ENCODE measurements at places on chromosomes 6 and 20. TPM values are rescaled to one million over a fixed set of nuclear protein-coding genes. Genes with fewer than 3 reads are reported as not detected.

SEMG1 gene
- not detected for total RNA-seq

PDRG1 gene
- 13.8 TPM for total RNA-seq

TNFAIP3 gene
- total RNA-seq = 165 TPM

ARMC12 gene
- 0.69 TPM for total RNA-seq

INSM1 gene
- total RNA-seq = not detected

DNA sequence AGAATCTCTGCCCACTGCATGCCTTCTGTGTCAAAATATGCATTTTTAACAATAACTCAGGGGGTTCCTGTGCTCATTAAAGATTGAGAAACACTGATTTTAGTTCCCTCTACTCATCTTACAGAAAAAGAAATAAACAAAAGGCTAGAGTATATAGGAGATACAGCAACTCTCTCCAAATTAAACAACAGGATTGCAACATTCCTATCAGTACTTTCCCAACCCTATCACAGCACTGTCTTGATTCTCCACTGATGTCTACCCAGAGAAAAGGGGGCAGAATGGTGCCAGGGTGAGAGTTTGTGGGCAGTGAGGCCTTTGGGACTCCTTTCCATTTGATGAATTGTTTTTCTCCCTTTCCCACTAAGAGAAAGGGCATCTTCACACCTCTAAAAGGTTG is 4.7 kb downstream of the OTOR start:
- no peaks in the 10 kb centered on the region for H3K27me3 ChIP-seq
- no peak overlapping the region for H3K4me3 ChIP-seq
- no peak for DNase-seq
- H3K36me3 ChIP-seq = no peaks in the 10 kb centered on the region

- no peak overlapping the region for H3K27ac ChIP-seq
- H3K4me1 ChIP-seq = no peaks in the 10 kb centered on the region
Measured at GRCh38 chr20:61271312-61272231, 19.5 kb downstream of the CDH4 start.

- no peaks in the 10 kb centered on the region for H3K36me3 ChIP-seq
- no peak for DNase-seq
- H3K4me3 ChIP-seq = no peak overlapping the region
- no peaks in the 10 kb centered on the region for H3K27me3 ChIP-seq
- H3K27ac ChIP-seq = no peak overlapping the region
Measured at GRCh38 chr6:53189554-53189953, 40.9 kb upstream of the GCM1 start.

- H3K4me1 ChIP-seq = no peaks in the 10 kb centered on the region
- H3K27ac ChIP-seq = no peak overlapping the region
- no peak for DNase-seq
- H3K36me3 ChIP-seq = no peaks in the 10 kb centered on the region
- no peaks in the 10 kb centered on the region for H3K27me3 ChIP-seq
Measured at GRCh38 chr20:60877071-60877857, 374.8 kb upstream of the CDH4 start.
